ENCODE measurements at places on chromosomes 16 and 17.

GRCh38 chr16:56324406-56324805 lies 100.9 kb downstream of the AMFR start:
- no peak for DNase-seq

- DNase-seq: no peak
These were observed 18.9 kb downstream of the TEX2 start for GRCh38 chr17:64244165-64244564.

DNA sequence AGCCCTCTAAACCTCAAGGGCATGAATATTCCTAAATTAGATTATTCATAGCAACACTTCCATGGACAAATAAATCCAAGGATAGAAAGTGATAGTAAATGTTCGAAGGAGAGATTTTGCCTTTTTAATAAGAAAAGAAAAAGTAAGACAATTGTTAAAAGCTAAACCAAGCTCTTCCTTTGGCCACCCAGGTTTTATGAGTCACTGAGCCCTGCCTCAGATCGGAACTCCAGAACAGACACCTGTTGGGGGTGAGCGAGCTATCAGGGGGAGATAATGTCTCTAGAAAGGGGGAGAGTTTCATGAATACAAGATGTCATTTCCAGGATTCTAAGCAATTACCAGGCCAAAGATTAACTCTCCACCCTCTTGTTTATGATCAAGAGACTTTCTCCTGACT lies 171.4 kb downstream of the ANKFN1 start:
- no peak for DNase-seq

DNA sequence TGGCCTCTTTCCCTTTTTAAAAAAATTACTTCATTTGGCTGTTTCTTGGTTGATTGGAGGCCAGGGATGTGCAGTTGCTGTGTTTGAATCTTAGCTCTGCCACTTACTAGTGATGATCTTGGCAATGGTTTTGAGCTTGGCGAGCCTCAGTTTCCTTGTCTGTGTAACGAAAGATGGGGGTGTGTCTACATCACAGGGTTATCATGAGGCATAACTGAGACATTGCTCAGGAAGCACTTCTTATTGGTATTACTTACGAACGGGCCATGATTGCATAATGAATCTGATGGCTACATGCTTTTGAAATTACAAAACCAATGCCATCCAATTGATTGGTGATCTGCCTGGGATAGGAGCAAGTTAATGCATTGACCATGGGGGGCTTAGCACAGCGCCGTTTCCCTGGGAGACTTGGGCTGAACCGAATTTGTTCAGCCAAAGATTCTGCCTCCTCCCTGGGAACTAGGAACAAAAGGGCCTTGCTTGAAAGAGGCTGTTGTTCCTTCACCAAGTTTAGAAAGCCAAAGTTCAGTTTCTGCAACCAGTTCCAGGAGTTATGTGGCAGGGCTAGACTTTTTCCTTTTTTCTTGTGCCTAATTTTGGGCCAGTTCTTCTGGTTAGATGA lies 21.9 kb downstream of the CMIP start:
- DNase-seq: no peak

- peak; percentile 38 for DNase-seq
These were observed 20.1 kb upstream of the TAOK1 start for GRCh38 chr17:29369831-29370735.

- peak; percentile 34 for DNase-seq
These were observed 263.8 kb downstream of the CDH11 start for GRCh38 chr16:64858076-64858475.

- DNase-seq: no peak
These were observed 4.6 kb downstream of the KIFC3 start for GRCh38 chr16:57797526-57798266.

DNA sequence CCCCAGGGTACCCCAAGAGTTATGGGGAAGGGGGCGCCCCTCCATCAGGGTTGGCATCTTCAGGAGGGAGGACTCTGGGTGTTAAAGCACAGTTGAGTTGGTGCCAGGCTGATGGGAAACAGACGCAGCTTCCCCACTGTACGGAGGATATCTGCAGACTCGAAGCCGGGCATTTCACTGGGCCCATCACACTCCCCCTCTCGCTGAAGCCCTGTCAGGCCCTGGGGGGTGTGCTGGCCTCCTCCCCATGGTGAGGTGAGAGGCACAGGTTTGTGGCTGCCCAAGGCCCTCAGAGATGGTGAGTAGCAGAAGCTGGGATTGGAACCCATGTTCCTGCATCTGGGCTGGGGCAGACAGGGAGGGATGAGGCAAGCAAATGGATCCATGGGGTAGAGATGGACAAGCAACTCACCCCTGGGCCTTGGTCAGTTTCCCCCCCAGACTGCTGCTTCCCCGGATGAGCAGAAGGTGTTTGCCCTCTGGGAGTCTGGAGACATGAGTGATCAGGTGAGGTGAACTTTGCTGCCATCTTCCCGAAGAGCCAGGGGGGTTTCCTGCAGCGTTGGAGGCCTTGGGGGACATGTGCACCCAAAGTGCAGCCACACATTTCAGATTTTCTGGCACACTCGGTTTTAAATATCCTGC lies 31.0 kb downstream of the POLR3E start:
- no peak for DNase-seq

DNA sequence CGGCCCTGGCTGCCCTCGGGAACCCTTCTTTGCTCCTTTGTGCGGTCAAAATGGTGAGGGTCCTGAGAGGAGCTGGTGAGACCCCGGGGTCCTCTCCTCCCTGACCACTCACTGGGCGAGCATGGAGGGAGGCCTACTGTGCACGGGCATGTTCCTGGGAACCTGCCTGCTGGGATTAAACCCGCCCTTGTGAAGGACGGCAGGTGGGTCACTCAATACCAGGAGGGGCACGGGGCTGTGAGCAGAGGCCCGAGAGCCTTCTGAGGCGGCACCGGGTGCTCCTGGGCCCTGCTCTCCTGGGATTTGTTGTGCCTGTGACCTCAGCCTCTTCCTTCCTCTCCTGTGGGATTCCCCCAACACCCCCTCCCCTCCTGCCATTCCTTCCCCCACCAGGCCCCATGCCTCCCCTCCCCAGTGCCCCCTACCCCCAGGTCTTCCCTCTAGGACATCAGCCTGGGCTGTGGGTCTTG lies 19.7 kb downstream of the METRNL start:
- no peak for DNase-seq

GRCh38 chr16:53817117-53817755 lies 113.3 kb downstream of the FTO start:
- peak; percentile 93 for DNase-seq

GRCh38 chr17:56034197-56034635 lies 119.1 kb upstream of the ANKFN1 start:
- no peak for DNase-seq

DNA sequence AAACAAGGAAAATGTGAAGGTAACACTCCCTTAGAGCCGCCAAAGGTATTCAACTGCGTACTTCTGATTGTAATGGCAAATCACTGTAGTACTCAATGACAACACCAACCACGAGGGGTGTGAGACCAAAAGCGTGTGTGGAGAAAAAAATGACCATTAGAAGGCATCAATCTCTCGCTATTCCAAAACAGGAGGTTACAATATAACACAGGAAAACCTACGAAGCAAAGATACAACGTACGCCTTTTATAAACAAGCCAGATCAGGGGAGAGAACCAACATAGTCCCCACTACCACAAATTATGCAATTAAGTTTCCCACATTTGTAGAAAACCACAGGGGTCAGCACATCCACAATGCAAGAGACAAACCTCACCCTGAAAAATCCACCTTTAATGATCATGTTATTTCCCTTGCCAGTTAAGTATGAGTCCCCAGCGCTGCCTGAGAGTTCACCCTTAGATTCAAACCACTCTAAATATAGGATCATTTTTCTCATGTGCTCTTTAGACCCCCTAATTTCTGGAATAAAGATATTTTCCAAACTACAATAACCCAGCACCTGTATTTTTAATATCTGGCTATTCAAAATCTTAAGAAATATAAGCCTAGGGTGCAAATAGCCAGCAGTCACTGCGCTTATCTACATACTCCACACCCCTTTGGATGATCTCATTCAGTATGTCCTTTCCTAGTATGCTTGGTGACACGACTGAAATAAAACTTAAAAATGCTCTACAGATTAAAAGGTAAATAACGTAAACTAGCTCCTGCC lies 12.4 kb downstream of the TEX14 start:
- DNase-seq: no peak

GRCh38 chr16:76450890-76451289 lies 173.7 kb downstream of the CNTNAP4 start:
- no peak for DNase-seq

GRCh38 chr16:11128211-11129141 lies 127.5 kb downstream of the SOCS1 start:
- DNase-seq: no peak

DNA sequence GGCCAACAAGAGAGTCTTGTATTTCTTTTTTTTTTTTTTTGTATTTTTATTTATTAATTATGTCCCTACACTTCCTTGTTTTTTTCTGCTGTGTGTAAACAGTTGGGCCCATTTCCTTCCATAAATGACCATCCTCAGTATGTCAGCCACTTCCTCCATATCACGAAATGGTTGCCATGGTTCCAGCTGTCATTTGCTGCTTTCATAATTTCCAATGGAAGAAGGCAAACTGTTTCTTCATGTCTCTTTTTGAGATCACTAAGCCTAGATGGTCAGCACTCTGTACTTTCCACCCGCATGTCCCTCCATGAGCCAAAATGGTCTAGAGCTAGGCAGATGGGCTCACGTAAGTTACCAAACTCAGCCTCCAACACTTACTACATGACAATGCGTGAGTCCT lies 133.5 kb upstream of the FOXF1 start:
- no peak for DNase-seq

GRCh38 chr16:13070268-13070667 lies 168.9 kb downstream of the SHISA9 start:
- no peak for DNase-seq

DNA sequence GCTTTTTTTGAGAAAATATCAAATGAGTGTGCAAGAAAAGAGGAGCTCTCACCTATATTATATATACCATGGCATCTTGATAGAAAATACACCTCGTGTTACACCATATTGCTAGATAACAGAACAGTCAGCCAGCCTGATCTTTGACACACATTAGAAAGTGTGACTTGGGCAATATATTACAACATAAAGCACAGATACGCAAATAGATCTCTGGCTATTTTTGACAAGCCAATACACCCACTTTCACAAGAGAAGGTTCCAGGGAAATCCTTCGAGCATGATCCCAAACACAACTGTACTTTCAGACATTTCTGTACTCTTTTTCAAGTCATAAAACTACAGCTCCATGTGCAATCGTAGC lies 9.4 kb downstream of the GGA2 start:
- DNase-seq: no peak

GRCh38 chr17:66629762-66630161 lies 205.2 kb upstream of the CACNG5 start:
- no peak for DNase-seq

- no peak for DNase-seq
These were observed 195.3 kb downstream of the CYB561 start for GRCh38 chr17:63250830-63251229.

GRCh38 chr17:16100737-16101400 lies 101.2 kb downstream of the TTC19 start:
- DNase-seq: no peak

DNA sequence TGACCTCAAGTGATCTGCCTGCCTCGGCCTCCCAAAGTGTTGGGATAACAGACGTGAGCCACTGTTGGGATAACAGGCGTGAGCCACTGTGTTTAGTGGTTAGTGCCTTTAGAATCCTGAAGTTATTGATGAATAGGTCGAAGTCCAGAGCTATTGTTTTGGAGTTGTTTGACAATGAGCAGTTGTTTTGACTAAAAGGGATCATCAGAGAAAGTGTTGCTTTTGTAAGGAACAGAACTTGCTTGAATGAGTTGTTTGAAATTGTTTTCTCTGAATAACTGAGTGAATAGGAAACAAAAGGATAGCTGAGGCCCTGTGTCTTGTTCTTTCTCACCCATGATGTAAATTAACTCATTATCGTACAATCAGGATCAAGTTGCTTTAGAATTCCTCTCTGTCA lies 46.6 kb downstream of the PRPSAP2 start:
- DNase-seq: no peak

DNA sequence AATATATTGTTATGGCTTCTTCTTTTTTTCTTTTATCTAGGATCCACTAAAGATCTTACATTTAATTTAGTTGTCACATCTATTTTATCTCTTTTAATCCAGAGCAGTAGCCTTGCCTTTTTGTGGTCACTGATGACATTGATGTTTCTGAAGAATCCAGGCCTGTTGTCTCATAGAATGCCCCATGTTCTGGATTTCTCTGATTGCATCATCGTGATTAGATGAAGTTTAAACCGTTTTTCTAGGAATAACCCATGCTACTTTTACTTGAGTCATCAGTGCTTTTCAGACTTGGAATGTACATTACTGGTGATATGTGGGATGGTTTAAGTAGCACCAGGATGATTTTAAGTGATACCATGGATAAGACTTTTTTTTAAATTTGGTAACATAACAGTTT lies 106.4 kb upstream of the CES5A start:
- DNase-seq: no peak

DNA sequence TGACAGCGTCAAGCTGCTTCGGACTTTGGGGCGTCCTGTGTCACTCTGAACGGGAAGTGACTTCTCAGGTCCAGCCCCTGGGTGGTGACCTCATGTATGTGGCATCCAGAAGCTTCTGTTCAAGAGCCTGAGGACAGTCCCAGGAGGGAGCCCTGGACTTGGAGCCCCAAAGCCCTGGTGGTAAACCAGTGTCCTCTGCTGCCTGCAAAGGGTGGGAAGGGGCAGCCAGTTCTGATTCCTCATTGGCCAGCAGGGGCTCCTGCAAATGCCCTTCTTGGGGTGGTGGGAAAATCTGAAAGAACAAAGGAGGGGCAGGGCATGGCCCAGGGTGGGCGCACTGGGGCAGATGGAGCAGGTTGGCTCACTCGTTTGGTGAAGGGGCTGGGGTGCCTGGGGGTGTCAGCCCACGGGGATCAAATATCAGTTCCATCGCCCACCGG lies 1.6 kb downstream of the OSGIN1 start:
- no peak for DNase-seq

Data from AG04449 (cell line).